ENCODE measurements at places on chromosomes 7 and 10. TPM values are rescaled to one million over a fixed set of nuclear protein-coding genes. Genes with fewer than 3 reads are reported as not detected.

Gene PFKFB3
- total RNA-seq, result 21.6 TPM

Gene ZP3
- 3.9 TPM for total RNA-seq

Gene AMPH
- not detected for total RNA-seq

GRCh38 chr10:123117644-123118417 is 17.9 kb upstream of the HMX3 start:
- peaks cover 3% of the 10 kb centered on the region for H3K4me1 ChIP-seq
- no peak overlapping the region for H3K27ac ChIP-seq
- H3K27me3 ChIP-seq, result peaks cover 4% of the 10 kb centered on the region
- H3K36me3 ChIP-seq, result no peaks in the 10 kb centered on the region
- no peak for DNase-seq

DNA sequence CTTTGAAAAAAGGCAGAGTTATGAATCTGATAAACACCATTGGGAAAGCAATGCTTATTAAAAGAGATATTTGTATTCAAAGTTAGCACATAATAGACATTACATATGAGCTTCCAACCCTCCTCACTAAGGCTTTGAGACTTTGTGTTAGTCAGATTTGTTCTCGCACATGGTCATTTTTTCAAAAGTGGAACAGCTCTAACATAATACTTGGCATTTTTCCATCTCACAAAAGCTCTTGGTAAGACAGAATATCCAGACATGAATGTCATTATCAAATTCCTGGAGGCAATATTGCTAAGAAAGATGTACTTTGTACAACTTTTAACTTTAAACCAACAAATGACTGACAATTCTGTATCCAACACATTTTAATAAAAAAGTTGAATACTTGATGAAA is 292.4 kb upstream of the SMIM30 start:
- H3K36me3 ChIP-seq, result no peaks in the 10 kb centered on the region
- no peak for DNase-seq
- H3K4me1 ChIP-seq, result no peaks in the 10 kb centered on the region

GRCh38 chr7:47461161-47461560 is 120.8 kb downstream of the TNS3 start:
- H3K27me3 ChIP-seq, result peaks cover 30% of the 10 kb centered on the region
- H3K4me1 ChIP-seq, result no peaks in the 10 kb centered on the region
- no peak overlapping the region for H3K27ac ChIP-seq
- H3K4me3 ChIP-seq, result no peak overlapping the region
- no peak for DNase-seq

DNA sequence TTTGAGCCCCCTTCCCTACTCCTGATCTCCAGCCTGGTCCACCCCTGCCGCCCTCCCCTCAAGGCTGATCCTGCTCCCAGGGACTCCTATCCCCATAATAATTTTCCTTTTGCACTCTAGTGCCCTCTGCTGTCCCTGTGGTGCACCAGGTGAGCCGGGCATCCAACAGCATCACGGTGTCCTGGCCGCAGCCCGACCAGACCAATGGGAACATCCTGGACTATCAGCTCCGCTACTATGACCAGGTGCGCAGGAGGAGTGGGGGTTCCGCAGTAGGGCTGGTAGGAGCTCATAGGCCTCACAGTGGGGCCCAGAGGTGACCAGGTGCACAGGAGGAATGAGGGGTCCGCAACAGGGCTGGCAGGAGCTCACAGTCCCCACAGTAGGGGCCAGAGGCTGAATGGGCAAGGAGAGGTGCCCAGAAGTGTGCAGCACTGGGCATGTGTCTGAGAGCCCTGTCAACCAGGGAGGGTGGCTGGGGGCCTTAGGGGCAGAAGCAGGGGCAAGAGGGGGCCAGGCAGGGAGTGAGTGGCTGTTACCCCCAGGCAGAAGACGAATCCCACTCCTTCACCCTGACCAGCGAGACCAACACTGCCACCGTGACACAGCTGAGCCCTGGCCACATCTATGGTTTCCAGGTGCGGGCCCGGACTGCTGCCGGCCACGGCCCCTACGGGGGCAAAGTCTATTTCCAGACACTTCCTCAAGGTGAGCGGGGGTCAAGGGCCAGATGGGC is 11.7 kb downstream of the EPHB6 start:
- H3K27me3 ChIP-seq, result peaks cover 64% of the 10 kb centered on the region
- peaks cover 30% of the 10 kb centered on the region for H3K4me1 ChIP-seq
- no peaks in the 10 kb centered on the region for H3K36me3 ChIP-seq

GRCh38 chr7:45165857-45166256 is 8.3 kb downstream of the RAMP3 start:
- H3K27me3 ChIP-seq, result peaks cover 4% of the 10 kb centered on the region
- no peak overlapping the region for H3K4me3 ChIP-seq
- no peaks in the 10 kb centered on the region for H3K4me1 ChIP-seq
- DNase-seq, result no peak

- peaks cover 90% of the 10 kb centered on the region for H3K36me3 ChIP-seq
- no peak overlapping the region for H3K27ac ChIP-seq
- DNase-seq, result peak; percentile 39
- no peaks in the 10 kb centered on the region for H3K4me1 ChIP-seq
- no peaks in the 10 kb centered on the region for H3K27me3 ChIP-seq
These were observed 41.1 kb upstream of the STMP1 start for GRCh38 chr7:135620980-135621850.
